DMS153 (cell line): ENCODE measurements at places on chromosomes 6 and 20.

DNA sequence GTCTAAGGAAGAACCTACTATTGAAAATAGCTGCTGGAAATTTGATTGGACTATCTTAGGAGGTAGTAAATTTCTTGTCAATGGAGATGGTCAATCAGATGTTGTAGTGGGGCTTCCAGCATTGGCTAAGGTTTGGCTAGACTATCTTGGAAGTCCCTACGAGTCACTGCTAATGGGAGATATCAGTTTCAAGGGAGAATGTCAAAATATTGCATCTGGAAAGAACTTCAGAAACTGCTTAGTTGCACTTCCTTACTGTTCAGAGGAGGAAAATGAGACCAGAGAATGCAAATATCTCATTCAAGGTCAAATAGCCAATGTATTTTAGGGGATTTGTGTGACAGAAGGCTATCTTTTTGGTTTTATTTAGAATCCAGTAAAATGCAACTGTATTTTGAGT is 53.5 kb upstream of the CCN2 start:
- DNase-seq = no peak

DNA sequence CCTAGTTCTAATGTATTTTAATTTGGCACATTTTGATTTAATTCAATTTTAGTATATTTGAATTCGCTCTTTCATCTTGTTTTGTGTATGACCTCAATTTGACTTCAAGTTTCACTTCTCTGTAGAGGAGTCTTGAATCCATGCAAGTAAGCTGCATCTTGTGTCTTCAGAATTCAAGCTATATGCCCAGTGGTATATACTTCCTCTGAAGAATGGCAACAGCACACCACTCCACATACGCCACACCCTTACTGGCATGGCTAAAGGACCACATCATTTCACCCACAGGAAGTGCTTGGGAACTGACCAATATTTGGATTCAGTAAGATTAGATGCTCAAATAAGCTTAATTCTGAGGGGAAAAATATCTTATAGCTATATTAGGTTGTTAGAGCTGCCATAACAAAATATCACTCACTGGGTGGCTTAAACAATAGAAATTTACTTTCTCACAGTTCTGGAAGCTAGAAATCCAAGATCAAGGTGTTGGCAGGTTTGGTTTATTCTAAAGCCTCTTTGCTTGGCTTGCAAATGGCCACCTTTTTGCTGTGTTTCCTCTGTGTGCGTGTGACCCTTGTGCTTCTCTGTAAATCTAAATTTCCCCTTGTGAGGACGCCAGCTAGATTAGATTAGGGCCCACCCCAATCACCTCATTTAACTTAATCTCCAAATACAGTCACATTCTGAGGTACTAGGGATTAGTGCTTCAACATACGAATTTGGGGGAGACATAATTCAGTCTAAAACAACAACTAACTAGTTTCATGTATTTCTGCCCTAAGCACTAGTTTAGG is 2.8 kb upstream of the ASF1A start:
- DNase-seq = no peak

GRCh38 chr6:1491025-1491424 is 101.6 kb downstream of the FOXF2 start:
- DNase-seq = no peak

- DNase-seq = no peak
These were observed 256.8 kb upstream of the PMEPA1 start for GRCh38 chr20:57966620-57967019.

GRCh38 chr6:165045631-165046030 is 263.8 kb downstream of the C6orf118 start:
- no peak for DNase-seq

GRCh38 chr6:36621371-36621855 is 27.3 kb downstream of the SRSF3 start:
- DNase-seq = no peak

- DNase-seq = no peak
These were observed 56.8 kb downstream of the RREB1 start for GRCh38 chr6:7164536-7165001.

DNA sequence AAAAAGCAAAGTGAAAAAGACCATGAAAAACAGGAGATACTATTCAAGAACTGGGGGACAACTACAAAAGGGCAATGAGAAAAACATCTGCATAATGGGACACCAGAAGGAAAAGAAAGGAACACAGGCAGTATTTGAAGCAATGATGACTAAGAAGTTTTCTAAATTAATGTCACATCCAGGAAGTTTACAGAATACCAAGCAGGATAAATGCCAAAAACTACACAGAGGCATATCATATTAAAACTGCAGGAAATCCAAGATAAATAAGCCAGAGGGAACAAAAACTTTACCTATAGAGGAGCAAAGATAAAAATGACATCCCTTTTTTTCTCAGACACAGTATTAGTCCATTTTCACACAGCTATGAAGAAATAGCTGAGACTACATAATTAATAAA is 193.0 kb downstream of the ERMARD start:
- DNase-seq = no peak

DNA sequence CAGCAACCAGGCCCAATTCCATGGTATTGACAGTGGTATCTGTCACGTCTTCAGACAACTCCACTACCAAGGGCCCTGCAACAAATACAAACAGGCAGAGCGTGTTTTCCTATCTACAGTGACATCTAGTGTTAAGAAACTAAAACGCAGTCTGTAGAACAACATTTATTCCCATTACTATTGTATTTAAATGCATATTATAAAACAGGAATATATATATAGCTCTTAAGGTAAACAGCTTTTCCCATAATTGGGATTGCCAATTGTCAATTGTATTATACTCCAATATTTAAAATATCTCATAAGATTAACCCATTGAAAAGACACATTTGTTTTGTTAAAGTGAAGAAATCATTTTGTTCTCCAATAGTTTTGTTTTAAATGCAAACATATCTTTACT is 97.2 kb downstream of the KIF16B start:
- DNase-seq = peak; percentile 52

GRCh38 chr6:20028143-20028542 is 184.1 kb downstream of the MBOAT1 start:
- DNase-seq = peak; percentile 46

DNA sequence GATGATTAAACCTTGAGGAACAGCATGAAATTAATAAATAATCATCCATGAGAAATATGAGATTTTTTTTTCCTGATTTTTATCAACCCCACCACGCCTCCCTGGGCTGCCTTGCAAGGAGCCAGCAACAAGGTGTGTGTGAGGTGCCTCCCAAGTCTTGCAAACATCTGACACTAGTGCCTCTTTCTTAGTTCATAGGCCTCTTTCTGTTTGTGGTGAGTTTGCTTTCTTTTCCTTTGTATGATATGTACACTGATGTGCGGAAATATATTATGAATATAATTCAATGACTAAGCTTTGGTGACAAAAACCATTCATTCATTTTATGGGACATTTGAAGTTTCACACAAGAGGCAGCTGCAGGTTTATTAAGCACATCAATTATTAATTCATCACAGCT is 63.2 kb upstream of the SYNDIG1 start:
- DNase-seq = no peak
